HFFc6 (cell line): ENCODE measurements at places on chromosomes 5 and 9. TPM values are rescaled to one million over a fixed set of nuclear protein-coding genes. Genes with fewer than 3 reads are reported as not detected.

SLC36A2 gene
- total RNA-seq, result not detected in 2 replicates

IFNA13 gene
- not detected in 3 replicates for total RNA-seq

DNA sequence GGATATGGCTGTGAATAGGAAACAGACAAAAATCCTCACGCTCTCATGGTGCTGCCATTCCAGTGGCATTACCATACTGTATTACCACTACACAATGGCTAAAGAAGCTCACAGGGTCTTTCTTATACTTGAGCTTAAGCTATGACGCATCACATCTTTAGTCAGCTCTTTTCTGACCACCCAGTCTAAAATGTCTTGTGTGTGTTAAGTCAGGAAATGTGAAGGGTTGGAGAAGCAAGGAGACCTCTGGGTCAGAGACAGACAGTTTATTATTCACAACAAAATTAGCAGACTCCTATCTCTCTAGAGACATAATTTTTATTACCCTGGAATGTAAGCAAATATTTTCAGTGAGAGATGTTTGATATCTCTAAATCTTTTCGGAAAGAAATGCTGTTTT, 1583.2 kb upstream of the WWC1 start:
- no peak for DNase-seq

PRSS3 gene
- total RNA-seq, result 20.2 to 41.3 TPM (median 29.5 TPM) in 3 replicates

DNA sequence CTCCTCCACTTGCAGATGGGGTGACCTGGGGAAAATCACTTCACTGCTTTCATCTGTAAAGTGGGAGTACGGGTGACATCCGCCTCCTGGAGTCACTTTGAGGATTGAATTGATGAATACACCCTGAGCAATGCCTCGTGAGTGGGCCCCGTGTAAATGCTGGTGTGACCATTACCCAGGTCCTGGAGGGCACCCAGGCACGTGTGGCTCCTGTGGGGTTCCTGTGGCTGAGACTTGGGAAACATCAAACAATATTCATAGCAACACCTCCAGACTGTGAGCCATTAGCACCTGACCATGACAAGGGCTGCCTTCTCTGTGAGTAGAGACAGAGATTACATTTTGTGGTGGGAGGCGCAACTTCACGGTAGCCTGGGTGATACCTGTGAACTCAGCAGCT, 11.4 kb downstream of the MRPL36 start:
- DNase-seq, result no peak

DNA sequence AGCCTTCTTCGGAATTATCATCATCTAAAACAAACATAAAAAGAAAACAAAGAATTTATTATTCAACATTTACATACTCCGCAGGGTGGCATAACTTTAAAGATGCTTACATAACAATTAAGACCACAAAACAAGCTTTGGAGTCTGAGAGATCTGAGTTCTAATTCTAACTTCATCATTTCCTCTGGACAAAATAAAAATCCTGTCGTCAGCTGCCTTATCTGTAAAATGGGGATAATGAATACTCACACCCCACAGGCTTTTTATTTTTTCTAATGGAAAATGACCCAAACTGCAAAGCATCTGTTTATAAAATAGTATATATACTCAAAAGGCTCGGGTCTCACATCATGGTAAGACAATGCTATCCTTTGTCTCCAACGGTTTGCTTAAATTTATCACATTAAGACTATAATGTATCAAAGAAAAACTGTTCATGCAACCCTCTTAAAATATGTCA, 4.3 kb downstream of the ARRDC3 start:
- no peak for DNase-seq
